PC-3 (cell line): ENCODE measurements at places on chromosomes 2 and 18. TPM values are rescaled to one million over a fixed set of nuclear protein-coding genes. Genes with fewer than 3 reads are reported as not detected.

Gene IL36G
- total RNA-seq: 0.62 TPM in 1 of 2 replicates, not detected in the other

Gene C2orf81
- 1.6 and 2.4 TPM in 2 replicates for total RNA-seq

Gene RAB12
- 50.9 and 54.9 TPM in 2 replicates for total RNA-seq

Gene UGT1A8
- 0.46 TPM in 1 of 2 replicates, not detected in the other for total RNA-seq

Gene INPP5D
- 0.26 and 1.9 TPM in 2 replicates for total RNA-seq

Gene NEURL3
- total RNA-seq: 0.18 and 0.40 TPM in 2 replicates

Gene ARHGAP28
- 8.1 and 10.0 TPM in 2 replicates for total RNA-seq

Gene C18orf63
- total RNA-seq: not detected in 2 replicates

Gene UGT1A9
- not detected in 2 replicates for total RNA-seq

Gene GPR45
- not detected in 2 replicates for total RNA-seq

Gene PLCD4
- total RNA-seq: 5.6 and 11.7 TPM in 2 replicates

Gene ADCY3
- total RNA-seq: 52.0 and 70.3 TPM in 2 replicates

Gene TRMT61B
- total RNA-seq: 19.8 and 21.7 TPM in 2 replicates

Gene HSPD1
- total RNA-seq: 396 and 410 TPM in 2 replicates

Gene HOXD4
- 0.29 and 1.8 TPM in 2 replicates for total RNA-seq

Gene ANKRD30B
- 0.35 and 0.51 TPM in 2 replicates for total RNA-seq
